Activated CD4-positive, CD25-positive, alpha-beta regulatory T cell treated with anti-CD3 and anti-CD28 coated beads, Interleukin-2, amount 50 U/mL, for 24 hours (primary cell): ENCODE measurements at places on chromosomes 3 and 15.

- ATAC-seq = no peak
Measured at GRCh38 chr3:126394179-126394976, at the start of gene CFAP100. CFAP100 (plus strand) TSS chr3:126394909; CDS start chr3:126396001, 1,092 bp downstream.

- peak; percentile 54 for ATAC-seq
Measured at GRCh38 chr15:81296673-81297072, 27.3 kb downstream of the STARD5 start.

- ATAC-seq = no peak
Measured at GRCh38 chr3:30752491-30752890, 142.0 kb downstream of the GADL1 start.

- no peak for ATAC-seq
Measured at GRCh38 chr15:74239051-74239705, 3.1 kb downstream of the CCDC33 start.

- no peak for ATAC-seq
Measured at GRCh38 chr15:36499412-36500389, 79.7 kb upstream of the CDIN1 start.

DNA sequence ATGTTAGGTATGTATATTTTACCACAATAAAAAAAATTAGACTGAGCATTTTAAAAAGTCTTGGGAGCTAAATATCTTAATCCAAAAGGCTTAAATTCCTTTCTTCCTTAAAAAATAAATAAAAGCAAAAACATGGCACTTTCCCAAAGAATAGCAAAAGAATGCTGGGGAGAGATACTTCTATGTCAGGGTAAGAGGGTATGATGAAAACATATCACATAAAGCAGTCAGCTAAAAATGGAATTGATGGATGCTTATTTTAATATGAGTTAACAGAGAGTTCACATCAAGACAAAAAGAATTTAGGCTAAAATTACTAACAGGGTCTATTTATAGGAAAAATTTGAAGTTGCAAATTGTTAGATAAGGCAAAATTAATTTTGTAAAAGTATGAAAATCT, 141.0 kb downstream of the MYLK start:
- ATAC-seq = no peak

GRCh38 chr3:27633224-27633545, 88.9 kb downstream of the EOMES start:
- peak; percentile 33 for ATAC-seq

- ATAC-seq = no peak
Measured at GRCh38 chr15:61736790-61737189, 323.5 kb downstream of the VPS13C start.

- ATAC-seq = no peak
Measured at GRCh38 chr3:158918008-158918407, 116.2 kb downstream of the MFSD1 start.

- no peak for ATAC-seq
Measured at GRCh38 chr15:89200182-89200581, 21.2 kb downstream of the RLBP1 start.

- ATAC-seq = no peak
Measured at GRCh38 chr3:138468886-138469285, 34.5 kb downstream of the ESYT3 start.

GRCh38 chr3:150203273-150203672, 204.8 kb upstream of the TSC22D2 start:
- ATAC-seq = no peak

DNA sequence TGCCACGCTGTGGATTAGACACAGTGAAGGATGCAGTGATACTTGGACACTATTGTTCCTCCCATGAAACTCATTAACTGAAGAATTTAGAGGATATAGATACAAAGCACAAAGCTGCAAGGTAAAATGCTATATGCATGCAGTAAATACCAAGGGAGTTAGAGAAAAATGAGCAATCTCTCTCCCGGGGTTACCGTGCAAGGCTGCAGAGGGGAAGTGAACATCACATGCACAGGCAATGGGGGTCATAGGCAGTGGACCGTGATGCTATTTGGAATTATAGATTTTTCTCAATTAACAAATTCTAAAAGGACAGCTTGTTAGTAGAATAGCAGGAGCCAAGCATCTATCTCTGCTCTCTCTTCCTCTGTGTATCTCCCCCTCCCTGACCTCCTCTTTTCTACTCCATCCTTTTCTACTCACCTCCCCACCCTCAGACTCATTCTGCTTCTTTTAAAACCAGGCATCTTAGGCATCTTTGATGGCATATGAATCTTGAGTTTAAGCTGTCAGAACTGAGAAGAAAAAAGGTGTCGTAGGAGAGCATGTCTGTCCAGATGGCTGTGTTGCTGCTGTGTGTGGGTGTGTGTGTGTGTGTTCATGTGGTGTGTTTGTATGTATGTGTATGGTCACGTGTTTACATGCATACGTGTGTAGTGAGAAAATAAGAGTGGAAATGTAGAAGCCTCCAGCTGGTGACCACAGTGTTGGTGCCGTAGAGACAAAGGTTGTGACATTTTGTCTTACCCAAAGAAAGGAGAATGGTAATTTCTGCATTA, 339.0 kb downstream of the EPHB1 start:
- no peak for ATAC-seq
